ENCODE measurements at places on chromosomes 1 and 21.

- no peak for DNase-seq
Observed at GRCh38 chr1:65224681-65225091, 76.7 kb downstream of the AK4 start.

DNA sequence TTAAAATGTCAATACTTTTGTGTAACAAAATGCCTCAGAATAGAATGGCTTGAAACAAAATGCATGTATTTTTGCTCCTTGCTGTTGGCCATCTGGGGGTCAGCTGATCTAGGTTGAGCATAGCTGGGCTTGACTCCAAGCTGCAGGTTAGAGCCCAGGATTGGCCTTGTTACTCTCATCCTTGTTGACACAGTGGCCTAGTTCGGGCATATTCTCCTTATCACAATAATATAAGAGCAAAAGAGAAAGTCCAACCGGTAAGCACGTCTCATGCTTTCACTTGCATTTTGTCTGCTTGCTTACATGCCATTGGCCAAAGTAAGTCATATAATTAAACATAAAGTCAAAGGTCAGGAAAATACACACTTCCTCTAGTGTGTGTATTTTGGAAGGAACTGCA lies 456.2 kb downstream of the KCNT2 start:
- DNase-seq, result no peak

- no peak for DNase-seq
Observed at GRCh38 chr1:79090985-79091384, 84.5 kb upstream of the ADGRL4 start.

DNA sequence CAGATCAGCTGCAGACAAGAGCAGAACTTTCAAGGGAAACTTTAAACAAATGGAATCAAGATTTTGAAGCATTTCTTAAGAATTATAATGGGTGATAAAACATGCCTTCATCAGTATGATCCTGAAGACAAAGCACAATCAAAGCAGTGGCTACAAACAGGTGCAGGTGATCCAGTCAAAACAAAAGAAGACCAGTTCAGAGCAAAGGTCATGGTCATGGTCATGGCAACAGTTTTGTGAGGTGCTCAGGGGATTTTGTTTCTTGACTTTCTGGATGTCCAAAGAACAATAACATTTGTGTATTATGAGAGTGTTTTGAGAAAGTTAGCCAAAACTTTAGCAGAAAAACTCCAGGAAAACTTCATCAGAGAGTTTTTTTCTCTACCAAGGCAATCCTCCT lies 681.7 kb upstream of the PTBP2 start:
- DNase-seq, result no peak

DNA sequence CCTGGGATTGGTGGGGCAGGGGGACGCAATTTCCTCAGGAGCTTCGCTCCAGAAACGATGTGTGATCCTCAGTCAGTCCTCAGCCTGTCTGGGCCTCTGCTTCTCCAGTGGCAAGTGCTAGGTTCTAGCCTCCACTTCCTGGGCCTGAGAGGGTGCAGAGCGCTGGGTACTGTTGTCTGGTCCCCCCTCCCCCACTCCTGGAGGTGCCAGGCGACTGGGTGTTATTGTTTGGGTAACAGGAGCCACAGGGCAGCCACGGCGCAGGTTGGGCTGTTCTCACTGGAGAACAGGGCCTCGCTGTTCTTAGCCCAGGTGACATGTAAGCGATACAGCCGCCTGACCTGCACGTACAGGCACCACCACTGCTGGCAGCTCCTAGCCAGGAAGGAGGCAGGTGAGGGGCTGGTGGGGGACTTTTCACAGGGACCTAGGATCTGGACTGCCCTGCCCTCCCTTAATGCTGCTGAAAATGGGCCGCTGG lies 2.1 kb downstream of the RPS6KA1 start:
- DNase-seq, result no peak

GRCh38 chr21:34906401-34906800 lies 142.7 kb downstream of the RUNX1 start:
- DNase-seq, result no peak

DNA sequence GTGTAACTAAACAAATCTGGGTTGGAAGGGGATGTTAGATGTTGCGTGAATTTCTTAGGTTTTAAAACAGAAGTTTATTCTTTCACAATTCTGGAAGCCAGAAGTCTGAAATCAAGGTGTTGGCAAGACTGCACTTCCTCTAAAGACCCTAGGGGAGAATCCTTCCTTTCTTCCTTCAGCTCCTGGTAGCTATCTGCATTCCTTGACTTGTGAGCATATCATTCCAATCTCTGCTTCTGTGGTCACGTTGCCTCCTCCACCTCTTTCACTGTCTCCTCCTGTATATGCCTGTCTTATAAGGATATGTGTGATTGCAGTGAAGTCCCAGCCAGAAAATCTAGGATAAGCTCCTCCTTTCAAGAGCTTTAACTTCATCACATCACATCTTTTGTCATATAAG lies 7.7 kb downstream of the CHRM3 start:
- no peak for DNase-seq

GRCh38 chr21:46334351-46335140 lies 10.6 kb downstream of the PCNT start:
- no peak for DNase-seq

DNA sequence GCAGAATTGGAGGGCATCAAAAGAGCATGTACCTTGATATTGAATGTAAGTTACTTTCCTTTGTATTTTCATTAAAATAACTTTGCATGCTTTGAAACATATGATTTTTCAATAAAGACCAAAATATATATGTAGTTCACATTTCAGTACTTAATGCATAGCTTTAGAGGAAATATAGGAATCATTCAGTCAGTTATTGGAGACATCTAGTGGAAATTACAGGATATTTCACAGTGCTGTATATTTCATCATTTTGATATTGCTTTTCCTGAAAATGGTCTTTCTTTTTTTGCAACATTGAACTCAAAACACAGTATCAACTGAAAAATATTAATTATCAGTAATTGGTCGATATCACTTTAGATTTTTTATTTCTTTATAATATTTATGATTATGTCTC lies 375.8 kb downstream of the NCAM2 start:
- DNase-seq, result no peak

- DNase-seq, result no peak
Observed at GRCh38 chr1:119822406-119822805, 11.1 kb upstream of the REG4 start.

DNA sequence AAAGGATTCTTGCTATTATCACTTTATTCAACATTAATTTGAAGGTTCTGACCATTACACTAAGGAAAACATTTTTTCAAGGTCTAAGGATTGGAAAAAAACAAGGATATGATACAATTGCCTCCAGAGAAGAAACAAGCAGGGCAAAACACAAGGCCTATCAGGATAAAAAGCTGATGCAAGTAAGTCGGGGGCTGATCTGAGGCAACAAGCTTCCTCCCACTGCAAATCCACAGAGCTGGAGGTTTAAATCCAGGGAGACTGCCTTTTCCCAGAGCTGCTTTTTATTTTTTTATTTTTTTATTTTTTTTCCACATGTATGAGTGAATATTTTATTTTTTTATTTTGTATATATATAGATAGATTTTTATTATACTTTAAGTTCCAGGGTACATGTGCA lies 19.4 kb upstream of the S100A2 start:
- no peak for DNase-seq

GRCh38 chr1:185376288-185376687 lies 59.2 kb upstream of the IVNS1ABP start:
- DNase-seq, result no peak
